Upper lobe of left lung (tissue), 6 donors: ENCODE measurements at places on chromosomes 6 and 20. TPM values are rescaled to one million over a fixed set of nuclear protein-coding genes. Genes with fewer than 3 reads are reported as not detected.

FLOT1 gene
- 138 TPM for total RNA-seq

BHLHE23 gene
- total RNA-seq = not detected

VGLL2 gene
- total RNA-seq = not detected

TBC1D20 gene
- 46.7 TPM for total RNA-seq

DDX39B gene
- total RNA-seq = 201 TPM

EDN1 gene
- 40.6 TPM for total RNA-seq

MYMX gene
- not detected for total RNA-seq

TPX2 gene
- 3.8 TPM for total RNA-seq

AIF1 gene
- total RNA-seq = 54.5 TPM

PXDC1 gene
- total RNA-seq = 81.5 TPM

C6orf52 gene
- total RNA-seq = not detected

LAMA2 gene
- total RNA-seq = 57.4 TPM

HLA-DOA gene
- total RNA-seq = 36.5 TPM

DCDC2 gene
- total RNA-seq = 7.5 TPM

LPA gene
- total RNA-seq = 0.20 TPM

TEAD3 gene
- total RNA-seq = 24.1 TPM

KCNK15 gene
- total RNA-seq = 1.0 TPM

PI3 gene
- total RNA-seq = not detected

GHRH gene
- not detected for total RNA-seq

TRIM10 gene
- total RNA-seq = 0.07 TPM

KCNK16 gene
- not detected for total RNA-seq

MUCL3 gene
- total RNA-seq = 13.8 TPM

TTI1 gene
- 30.4 TPM for total RNA-seq

KIZ gene
- 7.9 TPM for total RNA-seq

CD24 gene
- total RNA-seq = 34.4 TPM

CYP24A1 gene
- 31.0 TPM for total RNA-seq

HMGCLL1 gene
- total RNA-seq = 1.4 TPM

ENPP1 gene
- 1.7 TPM for total RNA-seq

ADTRP gene
- 19.3 TPM for total RNA-seq

KCNK17 gene
- total RNA-seq = 1.5 TPM

EBF4 gene
- total RNA-seq = 13.2 TPM

PLN gene
- 3.8 TPM for total RNA-seq

NFATC2 gene
- 7.6 TPM for total RNA-seq

CDSN gene
- total RNA-seq = not detected

AGPAT4 gene
- 13.6 TPM for total RNA-seq

ENPP3 gene
- 0.33 TPM for total RNA-seq

POPDC3 gene
- not detected for total RNA-seq

RNF217 gene
- total RNA-seq = 28.1 TPM

TRAPPC3L gene
- 1.4 TPM for total RNA-seq

MUC21 gene
- 2.9 TPM for total RNA-seq

TMEM14C gene
- 23.0 TPM for total RNA-seq

DLL1 gene
- total RNA-seq = 17.8 TPM

SEMG1 gene
- total RNA-seq = not detected

KHDRBS2 gene
- total RNA-seq = 20.1 TPM

FOXF2 gene
- total RNA-seq = 9.5 TPM

LINC00237 gene
- not detected for total RNA-seq

GSTA2 gene
- total RNA-seq = 1.1 TPM

PNPLA1 gene
- total RNA-seq = not detected

C20orf202 gene
- total RNA-seq = 1.7 TPM

SNAP91 gene
- not detected for total RNA-seq

CST7 gene
- 13.7 TPM for total RNA-seq

SLC22A2 gene
- not detected for total RNA-seq
